ENCODE measurements at places on chromosomes 3 and 15. TPM values are rescaled to one million over a fixed set of nuclear protein-coding genes. Genes with fewer than 3 reads are reported as not detected.

Gene PKM
- 1,131 TPM for total RNA-seq

Gene ZBTB20
- 11.5 TPM for total RNA-seq

Gene GPR62
- total RNA-seq: not detected

Gene IL20RB
- 3.1 TPM for total RNA-seq

Gene CD276
- not detected for total RNA-seq

Gene SAMMSON
- not detected for total RNA-seq

Gene PLA2G4B
- 12.0 TPM for total RNA-seq

Gene GNAT1
- total RNA-seq: not detected

Gene ACOX2
- not detected for total RNA-seq

Gene ACSBG1
- total RNA-seq: 0.52 TPM

Gene ADAMTS17
- not detected for total RNA-seq

Gene TBC1D23
- total RNA-seq: 23.4 TPM

Gene SYNM
- total RNA-seq: not detected

Gene CACNA2D3
- 0.42 TPM for total RNA-seq

Gene RUVBL1
- 91.4 TPM for total RNA-seq

Gene SLC12A8
- 0.84 TPM for total RNA-seq

Gene RAB6B
- total RNA-seq: not detected

Gene ARHGEF26
- total RNA-seq: 0.35 TPM

Gene IL5RA
- total RNA-seq: not detected

Gene PLSCR4
- not detected for total RNA-seq

Gene SIDT1
- total RNA-seq: 7.3 TPM

Gene NPHP3
- 9.8 TPM for total RNA-seq

Gene DPH3
- 14.4 TPM for total RNA-seq

Gene BSN
- 0.27 TPM for total RNA-seq

Gene MNS1
- total RNA-seq: 2.8 TPM

Gene GOLGA8Q
- total RNA-seq: not detected

Gene STOML1
- total RNA-seq: 10.0 TPM

Gene TMOD2
- 0.44 TPM for total RNA-seq

Gene ARPP21
- total RNA-seq: 1.1 TPM

Gene APOD
- not detected for total RNA-seq

Gene ZNF660
- total RNA-seq: not detected

Gene CLRN1
- not detected for total RNA-seq

Gene FGF12
- 1.5 TPM for total RNA-seq

Gene TUSC7
- not detected for total RNA-seq

Gene TMEM202
- not detected for total RNA-seq

Gene TMEM45A
- 0.20 TPM for total RNA-seq

Gene LDHAL6B
- not detected for total RNA-seq

Gene ISLR
- total RNA-seq: not detected

Gene IGSF11
- total RNA-seq: not detected

All from OCI-LY7 (cell line).